ENCODE measurements at places on chromosomes 12 and 14. TPM values are rescaled to one million over a fixed set of nuclear protein-coding genes. Genes with fewer than 3 reads are reported as not detected.

DNA sequence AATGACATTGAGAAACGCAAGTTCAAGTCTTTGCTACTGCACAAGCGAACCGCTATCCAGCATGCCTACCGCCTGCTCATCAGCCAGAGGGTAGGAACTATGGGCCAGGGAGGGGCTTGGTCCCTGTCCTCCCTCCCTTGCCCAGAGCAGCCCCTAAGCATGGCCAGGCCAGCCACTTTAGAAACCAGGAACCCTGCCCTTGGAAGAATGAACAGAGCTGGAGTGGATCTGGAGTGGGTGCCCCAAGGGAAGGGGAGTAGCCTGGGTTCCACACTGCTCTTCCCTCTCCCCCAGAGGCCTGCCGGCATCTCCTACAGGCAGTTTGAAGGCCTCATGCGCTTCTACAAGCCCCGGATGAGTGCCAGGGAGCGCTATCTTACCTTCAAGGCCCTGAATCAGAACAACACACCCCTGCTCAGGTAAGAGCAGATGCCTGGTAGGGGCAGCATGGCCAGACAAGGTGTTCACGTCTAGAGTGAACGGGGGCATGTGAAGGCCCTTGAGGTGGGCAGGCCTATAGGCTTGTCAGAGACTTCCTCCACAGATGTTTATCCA is 55.8 kb downstream of the TPCN1 start:
- DNase-seq = peak; percentile 12
- H3K36me3 ChIP-seq = no peaks in the 10 kb centered on the region
- H3K4me1 ChIP-seq = peaks cover 22% of the 10 kb centered on the region
- H3K27me3 ChIP-seq = no peaks in the 10 kb centered on the region
- no peak overlapping the region for H3K27ac ChIP-seq

GRCh38 chr12:77577791-77578190 is 252.9 kb upstream of the NAV3 start:
- H3K27ac ChIP-seq = no peak overlapping the region
- H3K27me3 ChIP-seq = no peaks in the 10 kb centered on the region
- DNase-seq = no peak
- H3K36me3 ChIP-seq = no peaks in the 10 kb centered on the region
- no peak overlapping the region for H3K4me3 ChIP-seq

Gene IL31
- not detected for total RNA-seq

DNA sequence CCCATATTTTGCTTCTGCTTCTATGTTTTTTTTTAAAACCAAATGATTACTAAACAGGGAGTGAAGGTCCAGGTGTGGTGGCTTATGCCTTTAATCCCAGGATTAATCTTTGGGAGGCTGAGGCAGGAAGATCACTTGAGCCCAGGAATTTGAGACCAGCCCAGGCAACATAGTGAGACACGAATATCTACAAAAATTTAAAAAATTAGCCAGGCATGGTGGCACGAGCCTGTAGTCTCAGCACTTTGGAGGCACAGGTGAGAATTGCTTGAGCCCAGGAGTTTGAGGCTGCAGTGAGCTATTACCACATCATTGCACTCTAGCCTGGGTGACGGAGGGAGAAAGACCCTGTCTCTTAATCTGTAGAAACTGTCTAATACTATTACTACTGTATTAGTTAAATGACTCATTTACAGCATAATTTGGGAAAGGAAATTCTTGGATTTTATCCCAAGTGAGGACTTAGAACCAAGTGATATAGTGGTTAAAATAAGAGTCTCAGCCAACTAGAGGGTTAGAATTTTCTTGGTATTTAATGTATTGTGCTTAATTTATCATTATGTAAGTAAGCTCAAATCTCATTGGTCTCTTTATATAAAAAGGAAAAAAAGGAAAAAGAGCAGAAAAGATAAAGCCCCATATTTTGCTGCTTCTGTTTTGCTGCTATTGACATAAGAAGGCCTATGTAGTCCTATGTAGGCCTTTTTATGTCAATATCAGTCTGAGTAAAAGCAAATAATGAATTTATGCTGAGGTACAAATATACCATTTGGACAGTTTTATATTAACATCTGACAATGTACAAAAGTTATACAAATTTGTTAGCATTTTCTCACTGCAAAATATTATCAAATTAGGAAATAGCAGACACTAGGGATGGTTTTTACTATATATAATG is 163.4 kb downstream of the RAD51B start:
- no peaks in the 10 kb centered on the region for H3K27me3 ChIP-seq
- H3K36me3 ChIP-seq = no peaks in the 10 kb centered on the region
- no peak for DNase-seq
- H3K4me1 ChIP-seq = no peaks in the 10 kb centered on the region
- H3K4me3 ChIP-seq = no peak overlapping the region

DNA sequence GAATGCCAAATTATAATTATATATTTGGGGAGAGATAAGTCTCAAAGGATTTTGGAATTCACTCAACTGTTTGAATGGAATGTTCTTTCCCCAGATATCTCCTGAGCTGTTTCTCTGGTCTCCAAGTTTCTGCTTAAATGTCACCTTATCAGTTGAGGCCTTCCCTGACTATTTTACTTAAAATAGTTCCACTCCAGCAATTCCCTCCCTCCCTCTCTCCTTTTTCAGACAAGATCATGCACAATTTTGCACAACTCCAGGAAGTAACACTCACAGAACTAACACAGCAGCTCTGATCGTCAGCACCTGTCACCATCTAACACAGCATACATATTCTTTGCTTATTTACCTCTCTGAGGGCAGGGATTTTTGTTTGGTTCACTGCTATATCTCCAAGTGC is 12.5 kb downstream of the BTG1 start:
- H3K27ac ChIP-seq = no peak overlapping the region
- H3K36me3 ChIP-seq = no peaks in the 10 kb centered on the region
- H3K4me1 ChIP-seq = peaks cover 74% of the 10 kb centered on the region
- no peak overlapping the region for H3K4me3 ChIP-seq

DNA sequence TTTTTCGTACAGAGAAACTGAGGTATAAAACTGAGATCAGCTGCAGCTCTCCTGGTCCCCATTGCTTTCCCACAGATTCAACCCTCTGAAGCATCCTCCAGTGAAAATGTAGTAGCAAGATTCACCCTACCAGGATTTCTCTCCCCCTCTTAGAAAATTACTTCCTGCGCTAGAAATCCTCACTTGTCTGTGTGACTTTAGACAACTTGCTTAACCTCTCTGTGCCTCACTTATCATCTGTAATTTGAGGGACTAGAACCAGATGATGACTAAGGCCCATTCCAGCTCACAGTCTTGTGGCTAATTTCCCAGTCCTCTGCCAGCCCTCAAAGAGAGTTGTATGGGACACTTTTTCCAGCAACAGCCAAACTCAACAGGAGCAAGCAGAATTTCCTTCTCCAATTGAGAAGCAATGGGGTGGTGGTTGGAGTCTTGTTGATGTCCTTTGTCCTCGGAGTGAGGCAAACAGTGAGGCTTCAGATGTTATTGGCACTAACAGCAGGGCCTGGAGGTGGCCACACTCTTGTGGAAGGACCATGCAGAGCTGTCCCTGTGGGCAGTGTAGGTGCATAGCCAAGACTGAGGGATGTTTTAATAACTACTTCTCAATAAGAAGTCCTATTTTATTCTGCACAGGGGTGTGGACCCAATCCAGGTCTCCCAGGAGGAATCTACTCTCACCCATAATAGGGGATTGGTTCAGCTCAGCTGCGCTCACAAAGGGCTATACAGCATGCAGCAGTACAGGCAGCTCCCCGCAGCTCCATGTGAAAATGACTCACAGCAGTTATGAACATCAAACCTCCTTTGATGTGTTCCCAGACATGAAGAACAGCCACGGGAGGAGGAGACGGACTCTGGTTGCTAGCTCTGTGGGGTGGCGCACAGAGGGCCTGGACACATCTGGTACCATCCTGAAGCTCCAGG is 200.1 kb downstream of the DAD1 start:
- no peaks in the 10 kb centered on the region for H3K36me3 ChIP-seq
- peaks cover 7% of the 10 kb centered on the region for H3K27me3 ChIP-seq
- no peak overlapping the region for H3K27ac ChIP-seq

- H3K4me3 ChIP-seq = no peak overlapping the region
- peak overlapping the region; percentile 11 for H3K27ac ChIP-seq
- peak; percentile 63 for DNase-seq
- peaks cover 8% of the 10 kb centered on the region for H3K4me1 ChIP-seq
- no peaks in the 10 kb centered on the region for H3K27me3 ChIP-seq
Measured at GRCh38 chr12:124433147-124433874, 134.1 kb downstream of the NCOR2 start.

GRCh38 chr14:91140672-91141071 is 26.8 kb downstream of the DGLUCY start:
- no peak overlapping the region for H3K27ac ChIP-seq
- H3K4me3 ChIP-seq = no peak overlapping the region
- peaks cover 3% of the 10 kb centered on the region for H3K4me1 ChIP-seq

Gene ARHGDIB
- 101 TPM for total RNA-seq

Gene KRT6C
- total RNA-seq = 0.28 TPM

DNA sequence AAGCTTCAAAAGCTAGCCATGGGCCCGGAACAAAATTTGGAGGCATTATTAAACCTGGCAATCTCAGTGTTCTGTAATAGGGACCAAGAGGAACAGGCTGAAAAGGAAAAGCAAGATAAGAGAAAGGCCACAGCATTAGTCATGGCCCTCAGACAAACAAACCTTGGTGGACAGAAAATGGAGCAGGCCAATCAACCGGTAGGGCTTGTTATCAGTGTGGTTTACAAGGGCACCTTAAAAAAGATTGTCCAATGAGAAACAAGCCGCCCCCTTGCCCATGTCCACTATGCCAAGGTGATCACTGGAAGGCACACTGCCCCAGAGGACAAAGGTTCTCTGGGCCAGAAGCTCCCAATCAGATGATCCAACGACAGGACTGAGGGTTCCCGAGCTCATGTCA is 653.9 kb upstream of the TMEM132C start:
- no peak overlapping the region for H3K4me3 ChIP-seq
- DNase-seq = peak; percentile 56
- H3K4me1 ChIP-seq = peaks cover 5% of the 10 kb centered on the region

DNA sequence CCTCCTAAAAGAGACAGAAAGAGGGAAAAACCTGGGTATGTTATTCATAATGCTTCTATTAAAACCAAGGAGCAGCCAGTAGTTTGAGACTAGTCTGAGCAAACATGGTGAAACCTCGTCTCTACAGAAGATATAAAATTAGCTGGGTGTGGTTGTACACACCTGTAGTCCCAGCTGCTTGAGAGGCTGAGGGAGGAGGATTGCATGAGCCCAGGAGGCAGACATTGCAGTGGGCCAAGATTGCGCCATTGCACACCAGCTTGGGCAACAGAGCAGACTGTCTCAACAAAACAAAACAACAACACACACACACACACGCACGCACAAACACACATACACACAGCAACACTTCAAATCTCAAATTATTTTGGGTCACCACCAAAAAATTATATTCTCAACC is 27.8 kb downstream of the HECTD4 start:
- H3K4me3 ChIP-seq = no peak overlapping the region
- no peaks in the 10 kb centered on the region for H3K36me3 ChIP-seq
- no peak for DNase-seq
- H3K27me3 ChIP-seq = no peaks in the 10 kb centered on the region

DNA sequence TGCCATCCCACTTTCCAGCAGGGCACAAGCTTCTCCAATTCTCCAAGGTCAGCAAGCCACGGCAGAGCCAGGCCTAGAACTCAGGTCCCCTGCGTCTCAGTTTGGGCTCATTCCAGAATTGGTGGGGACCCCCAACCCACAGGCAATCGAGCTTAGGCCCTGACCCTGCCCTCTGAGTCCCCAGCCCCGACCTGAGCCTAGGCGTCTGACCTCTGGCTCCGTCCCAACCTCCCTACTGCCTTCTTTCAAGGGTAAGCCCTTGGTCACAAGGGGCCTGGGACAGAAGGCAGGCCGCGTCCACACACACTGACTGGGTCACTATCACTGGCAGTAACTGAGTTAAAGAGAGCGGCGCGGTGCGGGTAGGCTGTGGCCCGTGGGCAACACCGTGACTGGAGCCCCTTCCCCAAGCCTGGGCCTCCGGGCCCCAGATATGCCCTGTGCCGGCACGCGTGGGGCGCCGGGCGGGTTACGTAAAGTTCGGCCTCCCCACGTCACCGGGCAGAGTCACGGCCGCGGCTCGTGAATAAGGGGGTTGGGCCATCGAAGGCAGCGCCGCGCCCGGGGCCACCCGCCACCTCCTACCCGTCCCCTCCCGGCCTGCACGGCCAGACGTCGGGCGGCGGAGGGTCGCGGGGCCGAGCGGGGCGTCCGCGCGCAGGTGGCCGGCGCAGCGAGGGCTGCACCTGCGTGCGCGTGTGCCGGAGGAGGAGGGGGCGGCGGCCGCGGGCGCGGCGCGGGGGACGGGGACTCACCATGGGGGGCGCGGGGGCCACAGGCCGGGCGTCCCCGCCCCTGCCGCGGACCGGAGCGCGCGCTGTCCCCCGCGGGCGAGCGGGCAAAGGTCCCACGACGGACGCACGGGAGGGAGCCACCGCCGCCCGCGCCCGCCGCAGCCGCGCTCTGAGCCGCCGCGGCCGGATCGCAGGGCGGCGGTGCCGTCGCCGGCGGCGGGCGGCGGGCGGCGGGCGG is 516 bp downstream of the ANKRD9 start:
- peak overlapping the region; percentile 71 for H3K27ac ChIP-seq
- H3K4me3 ChIP-seq = peak overlapping the region; percentile 49
- DNase-seq = peak; percentile 79
- H3K36me3 ChIP-seq = no peaks in the 10 kb centered on the region
- no peaks in the 10 kb centered on the region for H3K27me3 ChIP-seq
- peaks cover 20% of the 10 kb centered on the region for H3K4me1 ChIP-seq

Gene IGFBP6
- total RNA-seq = 39.5 TPM

DNA sequence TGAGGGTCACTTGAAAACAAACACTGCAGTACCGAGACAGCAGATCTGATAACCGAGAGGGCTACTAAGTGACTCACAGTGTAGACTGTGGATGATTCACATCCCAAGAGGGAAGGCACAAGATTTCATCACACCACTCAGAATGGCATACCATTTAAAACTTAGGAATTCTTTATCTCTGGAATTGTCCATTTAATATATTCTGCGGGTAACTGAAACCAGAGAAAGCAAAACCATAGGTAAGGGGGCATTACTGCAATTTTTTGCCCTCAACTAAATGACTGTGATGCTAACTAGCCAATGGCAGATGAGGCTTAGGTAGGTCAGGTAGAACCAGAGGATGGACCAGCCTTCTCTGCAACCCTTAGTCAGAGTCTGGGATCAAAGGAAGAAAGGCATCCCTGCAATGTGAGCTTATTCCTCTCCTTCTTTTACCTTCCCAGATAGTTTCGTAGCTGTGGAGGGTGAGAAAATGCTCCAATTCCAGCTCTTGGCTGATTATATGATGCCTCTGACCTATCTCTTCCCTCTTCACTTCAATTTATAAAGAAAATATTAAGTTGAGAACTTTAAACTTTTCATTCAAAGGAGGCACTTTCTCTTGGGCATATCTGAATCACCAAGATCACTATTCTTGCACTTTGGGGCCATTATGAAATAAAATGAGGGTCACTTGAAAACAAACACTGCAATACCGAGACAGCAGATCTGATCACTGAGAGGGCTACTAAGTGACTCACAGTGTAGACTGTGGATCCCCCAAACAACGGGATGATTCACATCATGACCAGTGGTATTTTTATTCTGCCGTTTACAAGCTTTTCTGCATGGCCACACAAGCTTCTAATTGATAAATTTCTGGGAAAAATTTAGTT is 6.8 kb downstream of the ART4 start:
- H3K4me1 ChIP-seq = peaks cover 37% of the 10 kb centered on the region
- H3K36me3 ChIP-seq = no peaks in the 10 kb centered on the region
- H3K27ac ChIP-seq = peak overlapping the region; percentile 72
- DNase-seq = peak; percentile 79
- H3K27me3 ChIP-seq = no peaks in the 10 kb centered on the region
- no peak overlapping the region for H3K4me3 ChIP-seq

Gene RAD9B
- total RNA-seq = 0.39 TPM

Gene HSPB8
- total RNA-seq = 6.2 TPM

Gene GALNT16
- total RNA-seq = 15.2 TPM

Gene OTX2
- not detected for total RNA-seq
